Stimulated activated CD8-positive, alpha-beta memory T cell treated with anti-CD3 and anti-CD28 coated beads, Interleukin-15, amount 100 ng/mL, for 4 hours (primary cell): ENCODE measurements at places on chromosomes 4 and X.

GRCh38 chr4:22413471-22413870 is 102.4 kb downstream of the ADGRA3 start:
- DNase-seq = no peak

GRCh38 chr4:26325191-26325590 is 4.4 kb downstream of the RBPJ start:
- no peak for DNase-seq

- DNase-seq = no peak
Measured at GRCh38 chrX:44400588-44400987, 57.1 kb upstream of the EFHC2 start.

- no peak for DNase-seq
Measured at GRCh38 chrX:71534773-71535544, 2.1 kb downstream of the OGT start.

DNA sequence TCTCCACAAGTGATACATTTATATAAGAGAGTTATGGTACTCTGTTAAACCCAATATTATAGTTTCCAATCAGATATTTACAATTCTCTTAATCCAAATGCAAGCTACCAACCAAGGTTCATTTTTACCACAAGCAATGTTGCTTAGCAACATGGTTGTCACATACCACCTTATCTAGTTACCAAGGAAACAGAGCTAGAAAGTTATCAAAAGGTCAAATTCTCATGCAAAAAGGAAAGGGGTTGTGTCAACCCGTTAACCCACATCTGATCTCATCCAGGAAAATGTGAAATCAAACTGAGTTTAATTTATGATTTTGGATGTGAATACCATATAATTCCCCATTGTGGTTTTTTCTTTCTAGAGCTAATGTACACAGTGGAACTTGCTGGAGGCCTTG is 274.1 kb upstream of the MAGEB2 start:
- DNase-seq = no peak

GRCh38 chrX:153449368-153450113 is 3.7 kb upstream of the TREX2 start:
- no peak for DNase-seq

DNA sequence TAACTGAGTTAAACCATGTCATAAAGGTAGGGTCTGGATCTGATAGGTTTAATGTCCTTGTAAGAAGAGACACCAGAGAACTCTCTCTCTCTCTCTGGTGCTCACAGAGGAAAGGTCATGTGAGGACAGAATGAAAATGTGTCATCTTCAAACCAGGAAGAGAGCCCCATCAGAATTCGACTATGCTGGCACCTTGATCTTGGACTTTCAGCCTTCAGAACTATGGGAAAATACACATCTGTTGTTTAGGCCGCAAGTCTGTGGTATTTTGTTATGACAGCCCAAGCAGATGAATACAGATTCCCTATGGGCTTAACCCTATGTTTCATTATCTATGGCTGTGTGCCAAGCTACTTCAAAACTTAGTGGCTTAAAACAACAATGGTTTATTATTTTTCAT is 105.5 kb upstream of the DDIT4L start:
- DNase-seq = no peak

- no peak for DNase-seq
Measured at GRCh38 chrX:148681605-148682004, 181.2 kb downstream of the AFF2 start.

DNA sequence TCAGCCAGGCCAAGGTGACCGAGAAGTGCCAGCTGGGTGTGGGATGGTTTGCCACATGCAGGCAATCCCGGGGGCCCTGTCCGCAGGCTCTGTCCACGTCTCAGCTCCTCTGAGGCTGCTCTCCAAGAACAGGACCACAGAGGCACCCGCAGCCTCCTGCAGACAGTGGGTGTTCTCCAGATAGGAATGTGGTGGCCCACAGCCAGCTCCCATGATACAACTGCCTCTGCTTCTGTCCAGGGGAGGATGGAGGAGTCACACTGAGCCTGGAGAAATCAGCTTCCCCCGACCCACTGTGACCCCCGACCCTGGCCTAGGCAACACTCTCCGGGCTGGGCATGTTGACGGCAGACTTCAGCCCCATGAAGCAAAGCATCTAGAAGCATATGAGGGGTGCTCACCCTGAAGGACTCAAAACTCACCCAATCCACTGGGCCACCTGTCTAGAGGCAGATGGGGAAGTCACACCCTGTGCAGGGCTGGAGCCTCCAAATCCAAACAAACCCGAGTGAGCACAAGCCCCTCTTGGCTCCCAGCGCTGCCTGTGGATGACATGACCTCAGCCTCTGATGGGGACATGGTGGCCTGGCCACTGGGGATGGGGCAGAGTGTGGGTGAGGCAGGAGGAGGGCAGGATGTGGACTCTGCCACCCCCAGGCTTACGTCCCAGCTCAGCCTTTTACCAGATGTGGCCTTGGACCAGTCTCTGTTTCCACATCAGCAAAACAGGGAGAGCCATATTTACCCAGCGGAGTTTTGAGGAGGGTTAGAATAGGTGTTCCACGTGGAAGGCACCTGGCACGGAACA is 102.3 kb downstream of the PSAPL1 start:
- DNase-seq = no peak

DNA sequence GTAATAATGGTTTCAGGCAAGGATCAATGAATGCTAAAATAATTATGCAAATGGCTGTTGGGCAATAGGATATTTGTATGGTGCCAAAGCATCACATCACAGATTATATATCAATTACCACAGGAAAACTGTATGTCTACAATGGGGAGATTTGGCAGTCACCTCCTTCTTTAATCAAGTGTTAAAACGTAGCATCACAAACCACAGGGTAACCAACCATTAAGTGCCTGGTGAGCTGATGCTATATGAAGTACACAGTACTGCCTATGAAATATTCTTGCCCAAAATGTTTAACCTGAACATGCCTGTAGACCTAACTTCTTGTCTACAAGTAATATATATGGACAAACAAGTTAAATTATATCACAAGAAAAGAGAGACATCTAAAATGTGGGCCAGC is 25.3 kb downstream of the MECP2 start:
- DNase-seq = no peak

- DNase-seq = no peak
Measured at GRCh38 chr4:34485252-34485651, 1759.1 kb downstream of the ARAP2 start.

GRCh38 chr4:184283659-184284335 is 66.1 kb upstream of the ENPP6 start:
- no peak for DNase-seq

DNA sequence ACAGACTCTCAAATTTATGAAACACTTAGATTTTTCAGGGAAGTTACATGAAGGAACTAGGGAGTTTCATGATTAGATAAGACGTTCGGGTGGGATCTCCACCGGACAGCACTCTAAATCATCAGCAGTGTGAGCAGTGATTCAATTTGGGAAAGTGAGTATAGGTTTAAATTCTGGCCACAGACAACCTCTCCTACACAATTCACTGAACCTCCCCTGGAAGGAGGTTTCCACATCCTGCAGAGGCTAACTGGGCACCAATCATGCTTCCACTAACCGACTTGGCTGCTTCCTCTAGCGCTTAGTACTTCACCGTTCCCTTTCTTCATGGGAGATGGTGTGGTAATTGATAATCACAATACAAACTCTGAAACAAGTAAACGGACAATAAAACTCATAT is 5.6 kb downstream of the CXCL9 start:
- DNase-seq = no peak

DNA sequence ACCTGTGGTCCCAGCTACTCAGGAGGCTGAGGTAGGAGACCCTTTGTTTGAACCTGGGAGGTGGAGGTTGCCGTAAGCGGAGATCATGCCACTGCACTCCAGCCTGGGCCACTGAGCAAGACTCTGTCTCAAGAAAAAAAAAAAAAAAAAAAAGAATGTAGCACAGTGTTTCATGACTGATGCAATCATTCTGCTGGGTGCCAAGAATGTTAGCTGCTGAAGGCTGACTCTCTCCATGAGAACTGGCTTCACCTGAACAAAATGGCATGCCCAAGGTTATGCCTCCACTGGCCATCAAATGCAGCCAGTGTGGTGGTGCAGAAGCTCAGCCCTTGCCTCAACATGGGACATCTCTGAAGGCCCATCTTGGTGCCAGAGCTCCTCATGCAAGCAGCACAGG is 412.1 kb downstream of the ADAM29 start:
- DNase-seq = no peak

GRCh38 chrX:110414273-110414672 is 55.6 kb downstream of the RTL9 start:
- DNase-seq = no peak

- no peak for DNase-seq
Measured at GRCh38 chr4:65667506-65668041, 2.7 kb downstream of the EPHA5 start.

DNA sequence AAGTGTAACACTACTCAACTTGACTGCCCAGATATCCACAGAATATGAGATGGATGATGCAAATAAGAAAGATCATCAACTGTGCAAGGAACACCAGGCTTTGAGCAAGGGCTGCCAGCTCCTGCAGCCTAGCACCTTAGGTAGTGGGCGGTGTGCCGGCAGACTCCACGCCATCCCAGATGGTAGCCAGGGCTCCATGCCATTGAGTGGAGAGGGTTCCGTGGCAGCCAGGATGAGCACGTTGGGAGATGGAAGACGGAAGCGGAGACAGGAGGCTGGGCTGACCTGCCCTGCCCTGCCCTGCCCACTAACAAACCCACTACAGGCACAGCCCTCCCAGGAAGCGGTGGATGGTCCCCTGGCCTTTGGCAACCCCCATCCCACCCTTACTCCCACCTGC is 51.9 kb downstream of the TMPRSS11F start:
- DNase-seq = no peak

- DNase-seq = no peak
Measured at GRCh38 chr4:15131551-15131950, 129.3 kb downstream of the CPEB2 start.

DNA sequence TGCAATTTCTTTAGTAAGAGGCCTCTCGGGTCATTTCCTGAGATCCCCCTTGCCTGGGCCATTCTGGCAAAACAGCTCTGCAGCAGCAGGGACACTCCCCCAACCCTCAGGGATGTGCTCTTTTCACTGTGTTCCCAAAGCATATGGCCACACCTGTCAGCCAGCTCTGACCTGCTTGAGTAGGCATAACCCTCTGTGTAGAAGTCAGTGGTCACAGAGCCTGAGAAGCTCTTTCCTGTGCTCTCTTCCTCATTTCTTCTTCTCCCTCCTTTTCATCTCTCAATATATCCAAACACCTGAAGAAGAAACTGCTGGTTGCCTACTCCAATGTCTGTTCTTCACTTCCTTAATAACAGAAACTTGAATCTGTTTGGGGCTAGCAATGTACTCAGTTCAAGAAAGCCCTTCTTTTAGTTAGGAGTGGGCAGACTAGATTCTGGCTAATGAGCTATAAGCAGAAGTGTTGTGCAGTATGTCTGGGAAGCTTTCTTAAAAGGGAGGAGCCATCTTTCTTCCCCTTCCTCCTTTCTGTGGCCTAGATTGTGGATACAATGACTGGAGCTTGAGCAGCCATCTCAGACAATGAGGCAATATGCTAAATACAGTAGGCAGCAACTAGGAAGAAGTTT is 73.3 kb downstream of the PRPS1 start:
- no peak for DNase-seq

- no peak for DNase-seq
Measured at GRCh38 chrX:49844611-49845010, 15.5 kb downstream of the PAGE4 start.

DNA sequence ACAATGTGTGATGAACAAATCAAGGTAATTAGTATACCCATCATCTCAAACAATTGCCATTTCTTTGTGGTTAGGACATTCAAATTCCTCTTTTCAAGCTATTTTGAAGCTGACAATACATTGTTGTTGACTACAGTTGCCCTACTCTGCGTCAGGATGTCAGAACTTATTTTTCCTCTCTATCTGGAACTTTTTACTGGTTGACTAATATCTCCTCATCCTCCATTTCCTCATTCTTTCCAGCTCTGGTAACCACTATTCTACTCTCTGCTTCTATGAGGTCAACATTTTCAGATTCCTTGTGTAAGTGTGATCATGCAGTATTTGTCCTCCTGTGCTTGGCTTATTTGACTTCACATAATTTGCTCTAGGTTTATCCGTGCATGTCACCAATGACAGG is 240.5 kb upstream of the HS3ST1 start:
- no peak for DNase-seq
